HT-29 (cell line): ENCODE measurements at places on chromosomes 7 and 10.

DNA sequence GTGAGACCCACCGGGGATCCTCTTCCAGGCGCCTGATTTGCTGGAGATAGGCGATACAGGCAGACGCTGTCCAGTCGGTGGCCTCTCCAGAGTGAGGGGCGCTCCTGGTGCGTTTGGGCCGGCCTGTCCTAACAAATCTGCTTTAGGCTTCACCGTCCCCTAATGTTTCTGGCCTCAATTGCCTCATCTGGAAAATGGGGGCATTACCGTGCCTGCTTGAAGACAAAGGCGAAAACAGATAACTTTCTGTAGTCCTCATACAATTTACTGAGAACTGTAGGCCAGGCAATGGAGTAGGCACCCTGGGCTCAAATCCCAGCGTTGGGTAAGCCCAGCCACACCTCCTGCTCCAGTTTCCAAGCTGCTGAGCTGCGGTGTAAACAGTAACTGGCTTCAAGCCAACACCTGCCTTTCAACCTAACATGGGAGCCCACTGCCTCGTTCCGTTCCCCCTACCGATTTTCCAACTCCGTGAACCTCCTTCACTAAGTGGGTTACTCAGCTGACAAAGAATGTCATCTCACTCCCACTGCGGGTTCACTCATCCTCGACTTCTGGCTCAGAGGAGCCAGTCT lies 589 bp upstream of the ZFAND4 start:
- DNase-seq: peak; percentile 32

DNA sequence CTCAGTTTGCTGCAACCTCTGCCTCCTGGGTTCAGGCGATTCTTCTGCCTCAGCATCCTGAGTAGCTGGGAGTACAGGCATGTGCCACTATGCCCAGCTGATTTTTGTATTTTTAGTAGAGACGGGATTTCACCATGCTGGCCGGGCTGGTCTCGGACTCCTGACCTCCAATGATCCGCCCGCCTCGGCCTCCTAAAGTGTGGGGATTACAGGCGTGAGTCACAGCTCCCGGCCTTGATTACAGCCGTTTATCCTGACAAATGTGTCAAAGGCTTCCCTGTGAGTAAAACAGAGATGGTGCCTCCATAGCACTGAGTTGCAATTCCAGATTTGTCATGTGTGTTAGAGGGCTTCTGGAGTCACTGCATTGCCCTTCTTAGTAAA lies 273.7 kb downstream of the CCDC3 start:
- DNase-seq: peak; percentile 29

GRCh38 chr10:73559590-73559989 lies 31.6 kb downstream of the USP54 start:
- DNase-seq: no peak

- DNase-seq: no peak
Measured at GRCh38 chr7:117718116-117718835, 155.0 kb downstream of the CTTNBP2 start.

DNA sequence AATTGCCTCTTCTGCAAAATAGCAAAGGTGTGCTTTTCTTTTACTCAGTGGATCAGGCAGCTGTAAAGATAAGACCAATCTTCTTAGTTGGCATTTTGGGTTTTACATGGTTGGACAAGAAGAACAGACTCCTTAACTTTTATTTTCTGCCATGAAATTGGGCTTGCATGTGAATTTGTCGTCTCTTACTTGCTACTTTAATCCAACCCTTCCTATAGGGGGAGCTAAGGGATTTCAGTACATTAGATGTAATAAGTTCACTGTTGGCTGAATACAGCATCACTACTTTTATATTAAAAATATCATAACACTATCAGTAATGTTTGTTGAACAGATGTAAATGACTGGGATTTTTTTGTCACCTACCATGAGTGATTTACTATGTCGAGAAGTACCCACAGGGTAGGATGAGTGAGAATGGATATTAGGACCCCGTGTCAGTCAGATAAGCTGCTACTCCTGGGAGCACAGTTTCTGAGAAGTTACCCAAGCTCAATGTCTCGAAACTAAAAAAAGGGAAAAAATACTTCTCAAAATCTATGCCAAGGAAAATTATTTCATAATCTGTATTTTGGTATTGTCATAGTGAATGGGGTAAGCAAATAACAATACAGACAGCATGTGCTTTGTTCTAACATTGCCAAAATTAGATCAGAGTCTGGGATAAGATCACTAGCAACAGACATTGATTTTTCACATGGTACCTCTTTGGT lies 127.4 kb upstream of the AGR3 start:
- peak; percentile 55 for DNase-seq

DNA sequence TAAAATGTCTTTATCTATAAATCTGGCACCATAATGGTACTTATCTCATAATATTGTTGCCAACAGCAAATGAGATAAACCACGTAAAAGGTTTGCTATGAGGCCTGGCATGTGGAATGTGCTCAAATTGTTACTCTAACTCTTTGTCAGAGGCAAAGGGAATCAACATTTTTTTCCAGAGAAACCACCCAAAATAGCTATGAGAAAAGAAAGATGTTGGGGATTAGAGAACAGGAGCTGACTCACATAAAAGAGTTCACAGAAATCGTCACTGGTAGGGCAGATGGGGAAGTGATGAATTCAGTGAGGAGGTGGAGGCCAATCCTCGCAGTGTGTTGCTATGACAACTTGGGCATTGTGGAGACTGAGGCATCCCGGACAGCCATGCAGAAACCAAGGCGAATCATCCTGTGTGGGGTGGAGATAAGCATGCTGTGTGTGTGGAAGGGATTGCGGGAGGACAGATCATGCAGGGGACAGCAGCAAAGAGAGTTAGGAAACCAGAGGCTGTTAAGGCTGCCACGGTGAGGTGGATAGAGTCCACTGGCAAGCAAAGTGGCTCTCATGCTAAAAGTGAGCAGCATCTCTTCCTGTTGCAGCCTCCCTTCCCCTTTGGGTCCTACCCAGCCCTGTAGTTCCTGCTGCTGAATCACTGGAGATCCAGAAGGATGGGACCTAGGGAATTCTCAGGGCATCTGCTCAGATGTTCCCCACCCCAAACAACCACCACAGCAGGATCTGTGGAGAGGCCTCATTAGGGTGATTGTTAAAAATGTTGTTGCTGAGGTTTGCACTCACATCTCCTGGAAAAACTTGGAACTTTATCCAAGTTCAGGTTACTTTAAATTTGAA lies 103.9 kb downstream of the CUBN start:
- DNase-seq: no peak

- peak; percentile 77 for DNase-seq
Measured at GRCh38 chr7:121107923-121108498, 119.5 kb downstream of the CPED1 start.

GRCh38 chr10:90352288-90352687 lies 505.6 kb downstream of the HTR7 start:
- no peak for DNase-seq

DNA sequence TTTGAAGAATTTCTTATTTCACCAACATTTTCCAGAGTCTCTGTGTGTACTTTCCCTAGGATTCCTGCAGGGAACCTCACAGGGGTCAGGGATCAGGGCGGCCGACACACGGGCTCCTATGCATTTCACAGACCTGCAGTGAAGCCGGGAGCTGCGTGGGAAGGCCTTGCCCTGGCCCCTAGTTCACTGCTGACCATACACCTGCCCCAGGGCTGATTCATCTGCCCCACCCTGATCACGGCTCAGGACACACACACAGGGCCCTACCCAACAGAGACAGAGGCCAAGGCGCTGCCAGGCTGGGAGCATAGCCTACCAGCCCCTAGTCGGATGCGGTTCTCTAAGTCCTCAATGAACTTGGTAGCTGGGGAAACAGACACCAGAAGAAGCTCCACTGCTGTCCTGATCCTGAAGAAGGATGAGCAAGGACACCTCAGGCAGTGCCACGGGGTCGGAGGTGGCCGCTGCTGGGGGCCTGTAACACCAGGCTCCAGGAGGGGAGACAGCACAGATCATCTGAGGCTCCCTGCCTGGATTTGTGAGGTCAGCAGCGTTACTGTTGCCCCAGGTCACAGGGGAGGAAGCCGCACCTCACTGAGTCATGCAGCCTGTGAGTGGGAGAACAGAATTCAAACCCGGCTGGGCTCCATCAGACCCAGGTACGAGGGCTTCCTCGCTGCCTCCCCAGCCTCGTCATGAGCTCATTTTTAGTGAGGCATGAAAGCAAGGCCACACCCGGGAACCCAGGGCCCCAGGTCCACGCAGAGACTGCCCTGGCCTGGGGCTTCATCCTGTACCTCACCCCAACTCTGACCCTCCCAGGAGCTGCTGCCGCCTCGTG lies 278.8 kb upstream of the PPP2R2D start:
- DNase-seq: no peak

GRCh38 chr7:268991-269390 lies 21.0 kb upstream of the FOXL3 start:
- no peak for DNase-seq

DNA sequence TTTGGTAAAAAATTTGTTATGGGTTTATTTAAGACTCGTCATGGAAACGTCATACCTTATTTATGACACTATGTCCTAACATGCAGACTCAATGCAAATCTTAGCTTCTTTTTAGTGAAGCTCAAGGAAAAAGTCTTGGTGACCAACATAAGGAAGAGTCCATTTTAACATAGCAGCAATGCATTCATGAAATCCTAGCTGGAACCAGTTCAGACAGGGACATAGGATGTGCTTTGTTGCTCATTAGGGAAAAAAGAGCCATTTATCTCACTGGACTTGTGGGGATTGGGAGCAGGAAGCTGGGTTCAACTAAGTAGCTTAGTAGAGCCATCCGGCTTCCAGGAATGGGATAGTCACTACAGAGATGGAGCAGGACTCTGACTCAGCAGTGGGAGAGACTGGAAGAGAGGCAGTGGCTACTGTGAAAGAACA lies 100.7 kb upstream of the DKK1 start:
- DNase-seq: peak; percentile 29

DNA sequence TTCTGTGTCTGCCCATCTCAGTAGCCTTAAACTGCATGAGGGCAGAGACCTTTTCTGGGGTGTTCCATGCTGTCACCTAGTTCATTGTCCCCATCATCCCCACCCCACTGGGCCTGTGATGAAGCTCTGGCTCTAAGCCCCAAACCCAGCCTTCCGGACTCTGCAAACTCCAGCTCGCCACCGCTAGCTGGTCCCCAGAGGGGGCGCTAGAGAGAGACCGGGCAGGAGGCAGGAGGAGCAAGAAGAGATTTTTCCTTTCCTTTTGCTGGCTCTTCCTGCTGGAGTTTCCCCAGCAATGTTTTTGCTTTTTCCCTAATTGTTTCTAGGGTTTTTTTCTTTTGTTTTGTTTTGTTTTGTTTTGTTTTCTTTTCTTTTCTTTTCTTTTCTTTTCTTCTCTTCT lies 234.4 kb downstream of the TEX36 start:
- DNase-seq: peak; percentile 43

DNA sequence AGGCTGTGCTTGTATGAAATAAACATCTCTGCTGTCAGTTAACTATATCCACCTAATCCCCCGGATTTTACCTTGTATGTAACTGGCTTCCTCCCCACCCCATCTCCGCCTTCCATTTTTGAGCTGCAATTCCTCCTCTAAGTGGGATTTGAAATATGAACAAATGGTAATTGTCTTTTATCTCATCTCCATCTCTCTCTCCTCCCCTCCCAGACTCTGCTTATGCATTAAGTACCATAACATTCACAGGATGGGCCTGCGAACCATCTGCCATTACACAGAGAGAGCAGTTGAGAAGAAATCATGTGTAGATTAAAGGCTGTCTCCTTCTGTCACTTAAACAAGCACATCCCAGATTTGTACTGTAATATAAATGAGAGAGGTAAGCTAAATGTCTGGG lies 1169.9 kb downstream of the TYW1 start:
- no peak for DNase-seq

DNA sequence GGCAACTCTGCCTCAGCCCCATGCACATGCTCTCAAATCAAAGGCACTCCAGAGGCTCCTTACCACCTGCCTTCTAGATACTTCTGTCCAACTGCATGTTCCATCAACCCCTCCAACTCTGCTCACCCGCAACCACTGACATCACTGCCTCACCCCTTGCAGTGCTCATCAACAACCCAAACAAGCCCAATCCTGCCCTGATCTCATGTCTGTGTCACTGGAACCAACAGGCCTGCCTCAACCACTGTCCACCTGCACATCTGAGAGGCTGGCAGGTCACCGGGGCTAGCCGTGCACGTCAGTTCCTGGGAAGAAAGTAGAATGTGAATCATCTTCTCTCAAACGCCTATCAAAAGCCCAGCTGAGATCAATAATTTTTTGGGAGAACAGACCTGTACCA lies 33.3 kb downstream of the CTBP2 start:
- no peak for DNase-seq
